CD8-positive, alpha-beta memory T cell (primary cell): ENCODE measurements at places on chromosomes 7 and 10.

DNA sequence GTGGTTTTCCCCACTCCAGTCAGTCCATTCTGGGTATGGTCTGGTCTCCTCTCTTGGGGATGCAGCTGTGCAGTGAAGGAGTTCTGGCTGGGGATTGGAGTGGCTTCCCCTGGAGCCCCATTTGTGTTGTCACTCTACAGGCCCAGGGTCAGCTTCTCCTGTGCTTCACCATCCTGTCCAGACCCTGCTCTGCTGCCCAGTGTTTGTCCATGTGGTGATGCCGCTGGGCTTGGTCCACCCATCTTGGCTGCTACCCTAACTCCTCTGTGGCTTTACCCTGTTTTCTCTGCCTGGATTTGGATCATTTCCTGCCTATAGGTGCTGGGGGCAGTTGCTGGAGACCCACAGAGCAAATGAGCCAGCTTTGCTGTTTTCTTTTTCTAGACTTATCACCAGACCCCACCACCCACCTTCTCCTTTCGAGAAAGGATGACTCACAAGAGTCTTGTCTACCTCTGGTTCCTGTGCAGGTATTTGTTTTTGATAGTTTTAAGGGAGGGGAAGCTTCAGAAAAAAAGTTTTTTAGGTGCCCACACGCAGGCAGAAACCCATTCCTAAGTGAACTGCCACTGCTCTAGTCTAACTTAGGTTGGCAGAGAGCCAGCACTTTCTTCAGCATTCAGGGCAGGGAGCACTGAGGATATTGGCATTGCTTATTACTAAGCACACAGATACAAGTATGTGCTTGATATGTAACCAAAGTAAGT lies 8.5 kb downstream of the ZDHHC16 start:
- no peak for DNase-seq

- DNase-seq: no peak
These were observed 351.2 kb upstream of the AKR1E2 start for GRCh38 chr10:4474829-4475228.

GRCh38 chr10:34596351-34596750 lies 218.7 kb downstream of the PARD3 start:
- no peak for DNase-seq

GRCh38 chr10:113666682-113667252 lies 2.9 kb upstream of the NRAP start:
- no peak for DNase-seq

- no peak for DNase-seq
These were observed 69.4 kb downstream of the FAM53B start for GRCh38 chr10:124674768-124675222.

DNA sequence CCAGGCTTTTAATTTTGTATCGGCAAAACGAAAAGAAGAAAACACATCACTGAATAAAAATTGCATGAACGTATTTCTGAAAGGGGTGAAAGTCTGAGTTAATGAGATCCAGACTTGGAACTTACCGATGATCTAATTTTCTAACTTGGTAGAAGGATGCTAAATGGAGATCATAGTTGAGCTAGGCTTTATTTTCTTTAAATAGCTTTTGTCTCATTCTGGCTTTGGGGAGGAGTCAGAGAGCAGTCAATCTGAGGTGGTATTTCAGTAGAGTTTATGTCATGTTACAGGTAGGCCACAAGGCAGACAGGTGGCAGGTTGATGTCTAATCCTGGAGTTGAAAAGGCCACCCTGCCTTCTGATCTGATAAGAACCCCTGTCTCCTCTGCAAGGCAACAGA lies 161.9 kb downstream of the KIAA1217 start:
- DNase-seq: no peak

DNA sequence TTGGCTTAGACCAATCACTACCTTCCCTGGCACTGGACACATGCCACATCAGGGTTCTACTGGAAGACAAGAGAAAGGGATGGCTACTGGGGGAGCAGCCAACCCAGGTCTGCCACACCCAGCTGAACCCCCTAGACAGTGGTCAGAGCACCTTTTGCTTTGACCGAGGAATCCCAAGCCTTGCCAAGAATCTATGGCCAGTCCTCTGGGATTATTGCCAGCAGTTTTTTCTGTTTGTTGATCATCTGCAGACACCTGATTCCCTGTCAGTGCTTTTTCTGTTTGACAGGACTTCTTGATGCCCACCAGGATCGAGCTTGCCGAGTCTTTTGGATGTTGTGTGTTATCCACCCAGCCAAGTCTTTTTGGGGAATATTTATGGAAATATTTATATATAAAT lies 476.2 kb upstream of the GALNT17 start:
- DNase-seq: no peak

DNA sequence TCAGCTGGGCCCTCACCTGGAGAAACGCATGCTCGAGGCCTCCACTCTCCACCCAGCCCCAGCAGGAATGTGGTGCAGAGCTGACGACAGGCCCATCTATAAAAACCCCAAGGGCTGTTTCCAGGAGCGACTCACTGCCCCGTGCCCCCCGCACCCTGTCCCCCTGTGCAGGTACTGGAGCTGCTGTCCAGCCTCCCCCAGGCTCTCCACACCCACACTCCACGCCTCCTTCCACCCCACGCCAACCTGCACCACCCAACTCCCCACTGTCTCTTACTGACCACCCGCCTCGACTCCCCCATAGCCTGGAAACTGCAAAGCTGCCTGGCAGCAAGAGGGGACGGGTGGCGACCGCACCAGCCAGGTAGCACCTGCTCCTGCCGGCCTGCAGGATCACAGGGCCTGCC lies 43.3 kb downstream of the DIP2C start:
- no peak for DNase-seq

GRCh38 chr7:28512668-28513440 lies 100.5 kb downstream of the CREB5 start:
- DNase-seq: no peak

GRCh38 chr7:154931906-154932305 lies 71.0 kb downstream of the PAXIP1 start:
- no peak for DNase-seq

- no peak for DNase-seq
These were observed 64.8 kb upstream of the AHR start for GRCh38 chr7:17233603-17234002.

- no peak for DNase-seq
These were observed 41.1 kb upstream of the TFEC start for GRCh38 chr7:116071629-116072028.

- DNase-seq: no peak
These were observed 90.0 kb upstream of the IGFBP3 start for GRCh38 chr7:46011059-46011458.

- DNase-seq: no peak
These were observed 225.7 kb downstream of the BAMBI start for GRCh38 chr10:28903063-28903462.

DNA sequence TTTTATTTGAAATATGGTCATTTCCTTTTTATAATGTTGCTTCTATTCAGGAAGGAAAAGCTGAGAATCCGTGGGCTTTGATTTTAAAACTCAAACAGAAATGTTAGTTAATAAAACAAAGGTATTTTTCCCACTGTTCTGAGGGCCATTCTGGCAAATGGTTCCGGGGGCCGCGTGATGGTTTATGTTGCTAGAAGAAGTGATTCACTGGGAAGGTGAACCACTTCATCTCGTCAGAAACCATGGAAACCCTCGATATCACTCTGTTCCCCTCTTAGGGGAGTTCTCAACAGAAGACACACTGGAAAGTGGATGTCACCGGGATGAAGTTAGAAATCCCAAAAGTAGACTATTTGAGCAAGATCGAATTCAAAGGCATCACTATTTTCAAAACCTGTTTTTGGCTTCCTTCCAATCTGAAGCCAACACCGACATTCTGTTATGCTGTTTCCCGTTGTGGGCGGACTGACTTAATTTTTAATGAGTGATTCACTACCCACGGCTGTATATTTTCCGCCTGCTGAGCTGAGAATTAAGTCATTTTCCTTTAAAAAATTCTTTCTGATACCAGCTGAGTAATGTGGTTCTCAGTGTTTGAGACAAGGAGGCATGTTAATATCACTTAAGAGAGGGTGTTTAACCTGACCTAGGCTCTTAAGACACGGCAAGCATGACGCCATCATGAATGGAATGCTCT lies 84.1 kb downstream of the PTPRE start:
- no peak for DNase-seq

DNA sequence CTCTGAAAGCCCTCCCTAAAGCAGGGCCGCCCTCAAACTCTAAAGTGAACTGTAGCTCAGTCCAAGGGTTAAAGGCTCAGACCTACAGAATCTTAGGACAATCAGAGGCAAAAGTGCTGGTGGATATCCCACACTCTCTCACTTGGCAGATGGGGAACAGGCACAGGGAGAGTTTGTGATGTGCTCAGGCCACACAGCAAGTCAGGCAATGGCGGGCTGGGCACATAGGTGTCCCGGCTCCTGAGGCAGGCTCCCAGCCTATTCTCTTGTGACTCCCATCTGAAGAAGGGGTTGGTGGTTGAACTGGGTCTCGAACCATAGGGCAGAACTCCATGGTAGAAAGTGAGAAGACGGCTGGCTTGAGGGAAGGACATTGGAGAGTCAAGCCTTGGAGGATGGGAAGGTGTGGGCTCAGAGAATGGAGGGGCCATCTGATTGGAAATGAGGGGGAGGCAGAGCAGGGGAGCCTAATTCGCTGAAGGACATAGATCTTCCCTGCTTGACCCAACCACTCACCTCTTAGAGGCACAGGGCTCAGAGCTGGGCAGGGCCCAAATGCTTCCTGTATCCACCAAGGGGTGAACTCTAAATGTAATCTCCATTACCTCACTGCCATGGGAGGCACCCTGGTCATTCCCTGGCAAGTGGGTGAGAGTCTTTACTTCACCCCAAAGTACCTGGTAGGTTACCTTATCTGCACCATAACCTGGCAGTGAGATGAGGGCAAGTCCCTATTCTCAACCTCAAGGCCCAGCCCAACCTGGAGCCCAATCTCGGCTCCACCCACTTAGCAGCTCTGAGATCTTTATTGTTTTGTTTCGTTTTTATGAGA lies 4.9 kb upstream of the ZMIZ1 start:
- peak; percentile 29 for DNase-seq
